ENCODE measurements at places on chromosomes 6 and 20. TPM values are rescaled to one million over a fixed set of nuclear protein-coding genes. Genes with fewer than 3 reads are reported as not detected.

DNA sequence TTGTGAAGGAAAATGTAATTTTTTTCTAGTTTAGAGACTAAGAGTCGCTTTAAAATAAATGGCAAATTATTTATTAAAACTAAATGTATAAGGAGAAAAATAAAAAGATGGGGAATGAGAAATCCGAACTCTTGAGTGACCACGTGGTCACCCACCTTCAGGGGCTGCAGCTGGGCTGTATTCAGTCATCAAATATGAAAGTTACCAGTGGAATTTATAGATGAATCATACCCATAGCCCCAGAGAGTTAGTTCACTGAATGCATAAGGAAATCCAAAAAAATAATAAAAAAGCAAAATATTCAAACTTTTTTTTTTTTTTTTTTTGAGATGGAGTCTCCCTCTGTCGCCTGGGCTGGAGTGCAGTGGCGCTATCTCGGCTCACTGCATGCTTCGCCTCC, 947.7 kb upstream of the ADGRB3 start:
- DNase-seq: no peak

GRCh38 chr6:78962448-78962847, 95.1 kb downstream of the IRAK1BP1 start:
- DNase-seq: no peak

- DNase-seq: no peak
Observed at GRCh38 chr6:110517034-110517433, 40.6 kb upstream of the SLC22A16 start.

DNA sequence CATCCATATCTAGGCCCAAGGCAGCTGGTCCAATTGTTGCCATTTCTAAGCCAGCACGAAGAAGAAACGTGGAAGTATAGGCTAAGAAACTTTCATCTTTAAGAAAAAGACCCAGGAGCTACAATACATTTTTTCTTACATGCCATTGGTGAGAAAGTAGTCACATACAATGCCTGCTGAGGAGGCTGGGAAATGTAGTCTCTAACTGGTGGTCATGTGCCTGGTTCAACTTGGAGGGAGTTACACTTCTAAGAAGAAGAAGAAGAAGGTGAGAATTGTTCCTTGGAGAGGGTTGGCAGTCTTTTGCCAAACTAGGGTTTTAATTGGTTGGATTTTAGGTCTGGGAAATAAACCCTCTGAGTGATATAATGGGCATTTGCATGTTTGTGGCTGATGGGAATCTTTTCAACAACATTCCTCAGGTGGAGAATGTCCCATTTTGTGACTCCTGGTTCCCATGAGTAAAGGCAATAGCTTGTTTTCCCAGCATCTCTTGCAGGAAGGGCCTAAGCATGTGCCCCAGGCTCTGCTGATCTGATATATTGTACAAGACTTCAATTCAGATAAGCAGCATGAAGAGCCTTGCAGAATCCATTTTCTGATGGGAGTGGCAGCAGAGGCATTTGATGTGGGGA, 47.0 kb upstream of the PREP start:
- DNase-seq: no peak

DNA sequence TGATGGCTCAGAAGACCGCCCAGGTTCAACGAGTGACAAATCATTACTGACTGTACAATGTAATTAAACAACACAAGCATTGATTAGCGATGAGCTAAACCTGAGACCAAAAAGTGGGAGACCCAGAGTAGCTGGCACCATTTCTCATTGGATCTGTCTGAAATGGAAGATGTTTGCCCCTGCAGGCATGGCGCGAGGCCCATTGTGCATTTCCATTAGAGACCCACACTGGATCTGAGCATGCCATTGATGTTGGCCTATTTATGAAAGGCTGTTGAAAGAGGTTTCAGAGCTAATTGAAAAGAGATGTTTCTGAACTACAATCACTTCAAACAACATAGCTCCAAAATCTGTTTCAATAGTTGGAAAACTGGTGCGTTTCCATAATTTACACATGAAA, 196.7 kb downstream of the TFAP2B start:
- no peak for DNase-seq

DNA sequence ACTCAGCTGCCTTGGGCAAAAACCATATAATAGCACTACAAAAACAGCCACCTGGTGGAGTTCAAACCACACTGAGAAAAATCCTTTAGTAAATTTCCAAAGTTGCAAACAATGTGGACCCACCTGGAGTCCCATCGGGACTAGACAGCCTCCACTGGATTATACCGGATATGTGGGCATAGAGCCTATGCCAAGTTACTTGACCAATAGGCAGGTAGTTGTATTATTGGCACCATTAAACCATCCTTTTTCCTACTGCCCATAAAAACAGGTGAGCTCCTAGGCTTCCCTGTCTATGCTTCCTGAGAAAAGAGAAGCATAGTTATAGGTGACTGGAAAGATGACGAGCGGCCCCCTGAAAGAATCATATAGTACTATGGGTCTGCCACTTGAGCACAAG, 51.7 kb upstream of the ADGRF4 start:
- no peak for DNase-seq

DNA sequence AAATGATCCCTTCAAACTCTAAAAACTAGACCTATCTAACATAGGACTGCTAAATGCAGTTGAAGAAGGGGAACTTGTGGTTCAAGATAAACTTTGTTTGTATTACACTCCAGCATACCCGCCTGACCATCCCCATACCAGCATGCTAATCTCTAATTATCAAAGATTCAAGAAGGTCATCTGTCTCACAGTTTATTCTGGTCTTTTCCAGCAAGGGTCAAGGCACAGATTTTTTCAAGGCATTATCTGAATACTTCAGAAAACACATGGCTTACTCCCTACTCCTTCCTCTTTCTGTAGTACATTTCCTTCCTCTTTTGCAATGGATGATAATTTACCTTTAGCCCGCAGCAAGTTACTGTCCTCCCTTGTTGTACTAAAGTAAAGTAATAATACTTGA, 174.1 kb downstream of the PKHD1 start:
- no peak for DNase-seq

DNA sequence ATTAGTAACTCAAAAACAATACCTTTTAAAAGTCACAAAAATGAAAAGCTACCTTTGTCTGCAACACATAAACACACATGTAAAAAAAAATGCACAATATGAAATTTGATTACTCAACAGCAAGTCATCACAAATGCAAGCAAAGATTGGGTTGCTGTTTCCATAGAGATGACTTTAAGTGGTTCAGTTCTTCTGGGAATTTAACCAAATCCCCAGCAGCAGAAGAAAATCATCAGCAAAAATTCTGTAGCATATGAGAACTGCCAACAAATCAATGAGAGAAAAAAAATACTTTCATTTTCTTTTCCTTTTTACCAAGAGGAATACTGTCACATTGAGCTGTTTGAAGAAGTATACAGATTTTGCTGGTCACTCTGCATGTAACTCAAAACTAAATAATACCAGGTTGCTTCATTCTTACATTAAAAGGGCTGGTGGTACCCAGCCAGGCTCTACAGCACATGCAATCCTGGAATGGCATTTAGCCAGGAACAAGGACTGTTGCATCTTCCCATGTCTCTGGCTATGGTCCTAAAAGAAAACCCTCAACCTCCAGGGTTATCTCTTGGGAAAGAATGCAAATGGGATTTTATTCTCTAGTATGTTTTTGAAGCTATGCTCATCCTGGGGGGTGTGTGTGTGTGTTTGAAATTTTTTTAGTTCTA, 158.3 kb downstream of the OPRM1 start:
- DNase-seq: no peak

- DNase-seq: no peak
Observed at GRCh38 chr6:113693851-113694250, 163.3 kb upstream of the MARCKS start.

GRCh38 chr20:33649201-33649681, 12.9 kb upstream of the C20orf144 start:
- DNase-seq: no peak

DNA sequence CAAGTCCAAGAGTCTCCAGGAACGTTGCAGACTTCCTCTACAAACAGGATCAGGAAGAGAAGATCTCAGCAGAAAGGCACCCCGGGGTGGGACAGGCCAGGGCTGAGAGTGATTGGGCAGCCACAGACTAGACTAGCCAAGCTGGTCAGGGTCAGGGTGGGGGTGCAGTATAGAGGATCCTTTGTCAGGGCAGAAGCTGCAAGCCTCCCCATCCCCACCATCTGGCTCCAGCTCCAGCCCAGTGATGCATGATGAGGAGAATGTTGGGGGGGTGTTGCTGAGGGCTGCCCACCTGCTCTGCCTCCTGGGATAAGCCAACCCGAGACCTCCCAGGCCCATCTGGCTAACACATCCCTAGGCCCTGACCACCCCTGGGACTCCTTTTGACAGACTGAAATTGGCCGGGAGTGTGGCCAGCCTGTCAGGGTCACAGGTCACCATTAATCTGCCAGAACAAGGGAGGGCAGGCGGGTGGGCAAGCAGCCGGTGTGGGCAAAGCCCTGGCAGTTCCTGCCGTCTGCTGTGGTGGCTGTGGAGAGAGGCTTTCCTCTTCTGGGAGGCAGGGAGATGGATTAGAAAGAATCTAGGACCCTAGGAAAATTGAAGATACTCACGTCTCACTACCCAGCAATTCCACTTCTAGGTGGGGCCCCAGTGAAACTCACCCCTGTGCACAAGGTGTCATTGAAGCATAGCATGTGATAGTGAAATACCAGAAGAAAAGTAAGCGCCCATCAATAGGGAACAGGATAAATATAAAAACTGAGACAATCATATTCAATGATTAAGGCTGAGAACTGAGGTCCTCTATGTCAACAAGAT, 22.1 kb upstream of the SNTA1 start:
- no peak for DNase-seq

- no peak for DNase-seq
Observed at GRCh38 chr20:22586645-22587310, 2.4 kb upstream of the FOXA2 start.

- no peak for DNase-seq
Observed at GRCh38 chr6:149331043-149331807, 13.7 kb downstream of the TAB2 start.

- DNase-seq: no peak
Observed at GRCh38 chr6:129751384-129751783, 41.4 kb upstream of the ARHGAP18 start.

- DNase-seq: no peak
Observed at GRCh38 chr20:41428285-41428684, 61.7 kb upstream of the EMILIN3 start.

DNA sequence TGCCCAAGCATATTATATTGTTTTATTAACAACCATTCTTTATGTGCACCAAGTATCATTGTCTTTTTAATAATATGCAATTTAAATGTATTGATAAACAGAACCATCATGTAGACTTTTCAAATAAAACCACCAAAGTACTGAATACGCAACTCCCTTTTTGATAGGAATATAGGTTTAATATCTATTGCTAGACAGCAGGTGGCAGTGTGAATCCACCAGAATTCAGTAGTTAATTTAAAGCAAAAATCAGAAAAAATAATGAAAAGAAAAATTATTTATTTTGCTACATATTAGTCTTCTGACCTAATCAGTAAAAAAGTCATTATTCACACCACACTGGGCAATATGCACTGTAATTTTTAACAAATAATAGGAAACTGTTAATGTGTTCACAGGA, 143.7 kb downstream of the KLHL32 start:
- no peak for DNase-seq

GRCh38 chr6:132484680-132485018, 28.3 kb downstream of the STX7 start:
- DNase-seq: no peak

DNA sequence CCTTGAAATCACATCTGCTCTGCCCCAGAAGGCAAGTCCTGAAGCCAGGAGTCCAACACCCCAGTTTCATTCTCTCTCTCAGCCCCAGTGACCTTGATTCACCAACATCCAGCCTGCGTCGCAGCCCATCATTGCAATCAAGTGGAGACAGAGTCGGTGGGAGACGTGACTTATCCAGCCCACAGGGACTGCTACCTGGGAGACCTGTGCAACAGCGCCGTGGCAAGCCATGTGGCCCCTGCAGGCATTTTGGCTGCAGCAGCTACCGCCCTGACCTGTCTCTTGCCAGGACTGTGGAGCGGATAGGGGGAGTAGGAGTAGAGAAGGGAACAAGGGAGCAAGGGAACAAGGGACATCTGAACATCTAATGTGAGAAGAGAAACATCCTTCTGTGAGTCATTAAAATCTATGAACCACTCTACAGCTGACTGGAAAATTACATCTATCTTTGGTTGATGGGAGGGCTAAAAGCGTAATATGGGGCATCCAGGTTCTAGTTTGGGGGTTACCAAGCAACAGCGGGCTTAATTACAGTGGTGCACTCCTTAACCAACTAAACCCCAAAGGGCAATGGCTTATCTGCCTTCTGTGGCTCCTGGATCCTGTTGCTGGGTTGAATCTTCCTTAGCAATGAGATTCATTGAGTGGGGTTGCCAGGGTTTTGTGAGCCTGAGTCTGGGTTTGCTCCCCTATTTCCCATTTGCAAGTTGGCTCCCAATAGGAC, 2.5 kb downstream of the LY6G6D start:
- DNase-seq: no peak

The SEL1L2 gene
- not detected for total RNA-seq

The ETV7 gene
- 1.7 TPM for total RNA-seq

Data from type B pancreatic cell (in vitro differentiated cells).